Ovary (tissue), 10 donors: ENCODE measurements at places on chromosomes 1 and 21. TPM values are rescaled to one million over a fixed set of nuclear protein-coding genes. Genes with fewer than 3 reads are reported as not detected.
A peak's percentile ranks its signal among the peaks of the same experiment; 100 is the strongest.

GRCh38 chr1:111735321-111735720 is 3.9 kb downstream of the INKA2 start:
- no peak overlapping the region for H3K27ac ChIP-seq
- H3K4me3 ChIP-seq = no peak overlapping the region
- no peak for DNase-seq

DNA sequence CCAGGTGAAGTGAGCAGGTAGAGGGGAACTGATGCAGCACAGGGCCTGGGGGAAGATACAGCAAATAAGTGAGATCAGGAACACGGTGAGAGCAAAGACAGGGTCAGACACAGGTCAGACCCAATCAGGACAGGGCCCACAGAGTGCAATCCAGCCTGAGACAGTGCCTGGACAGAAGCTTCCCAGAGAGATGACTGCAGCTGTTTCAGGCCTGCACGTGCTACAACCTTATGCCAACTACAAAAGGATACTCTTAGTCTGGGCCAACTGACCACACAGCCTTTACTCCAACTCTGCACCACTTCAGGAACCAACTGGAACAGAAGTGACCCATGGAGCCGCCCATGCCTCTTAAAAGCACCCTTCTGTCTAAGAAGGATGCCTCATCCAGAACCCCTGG is 228.0 kb downstream of the TOMM20 start:
- H3K36me3 ChIP-seq = no peaks in the 10 kb centered on the region
- no peak for DNase-seq
- no peaks in the 10 kb centered on the region for H3K4me1 ChIP-seq
- H3K4me3 ChIP-seq = no peak overlapping the region
- no peaks in the 10 kb centered on the region for H3K27me3 ChIP-seq

- H3K27me3 ChIP-seq = no peaks in the 10 kb centered on the region
- no peaks in the 10 kb centered on the region for H3K36me3 ChIP-seq
- peaks cover 3% of the 10 kb centered on the region for H3K4me1 ChIP-seq
- H3K27ac ChIP-seq = no peak overlapping the region
- H3K4me3 ChIP-seq = no peak overlapping the region
Observed at GRCh38 chr21:28769683-28770082, 223.0 kb downstream of the LTN1 start.

GRCh38 chr1:33295450-33296081 is 25.3 kb downstream of the A3GALT2 start:
- DNase-seq = peak; percentile 90
- H3K27ac ChIP-seq = no peak overlapping the region
- H3K36me3 ChIP-seq = no peaks in the 10 kb centered on the region
- peaks cover 3% of the 10 kb centered on the region for H3K4me1 ChIP-seq

GRCh38 chr1:223183268-223183862 is 40.3 kb upstream of the TLR5 start:
- no peaks in the 10 kb centered on the region for H3K27me3 ChIP-seq
- H3K4me3 ChIP-seq = no peak overlapping the region
- peaks cover 3% of the 10 kb centered on the region for H3K4me1 ChIP-seq
- DNase-seq = no peak

Gene SELP
- 5.9 TPM for polyA plus RNA-seq

- DNase-seq = no peak
- no peaks in the 10 kb centered on the region for H3K4me1 ChIP-seq
- no peak overlapping the region for H3K4me3 ChIP-seq
- H3K27ac ChIP-seq = no peak overlapping the region
Observed at GRCh38 chr1:152000964-152001630, 7.4 kb upstream of the S100A10 start.

- no peak overlapping the region for H3K27ac ChIP-seq
- no peaks in the 10 kb centered on the region for H3K4me1 ChIP-seq
- no peaks in the 10 kb centered on the region for H3K27me3 ChIP-seq
- H3K4me3 ChIP-seq = no peak overlapping the region
- H3K36me3 ChIP-seq = no peaks in the 10 kb centered on the region
Observed at GRCh38 chr1:175498002-175498401, 245.4 kb downstream of the TNR start.

Gene B3GALT2
- 2.9 TPM for polyA plus RNA-seq

DNA sequence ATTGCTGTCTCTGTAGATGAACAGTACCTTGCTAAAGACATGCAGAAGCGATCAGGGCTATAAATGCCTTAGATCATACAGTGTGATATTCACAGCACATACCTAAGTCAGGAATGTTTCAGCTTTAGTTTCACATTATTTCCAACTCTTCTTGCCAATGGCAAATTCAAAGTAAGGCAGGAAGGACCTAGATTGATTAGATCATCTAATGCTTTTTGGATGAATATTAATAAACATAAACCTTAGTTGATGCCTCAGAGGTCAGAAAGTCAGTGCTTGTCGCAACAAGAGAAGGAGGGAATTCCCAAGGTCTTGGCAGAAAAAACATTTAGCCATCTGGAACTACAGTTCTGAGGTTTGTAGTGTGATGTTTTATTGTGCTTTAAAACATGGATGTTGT is 122.3 kb downstream of the TNFSF18 start:
- H3K27ac ChIP-seq = no peak overlapping the region
- DNase-seq = no peak
- no peaks in the 10 kb centered on the region for H3K36me3 ChIP-seq
- no peak overlapping the region for H3K4me3 ChIP-seq

GRCh38 chr1:58487002-58487401 is 59.5 kb downstream of the OMA1 start:
- no peaks in the 10 kb centered on the region for H3K36me3 ChIP-seq
- no peak overlapping the region for H3K27ac ChIP-seq
- no peak for DNase-seq

DNA sequence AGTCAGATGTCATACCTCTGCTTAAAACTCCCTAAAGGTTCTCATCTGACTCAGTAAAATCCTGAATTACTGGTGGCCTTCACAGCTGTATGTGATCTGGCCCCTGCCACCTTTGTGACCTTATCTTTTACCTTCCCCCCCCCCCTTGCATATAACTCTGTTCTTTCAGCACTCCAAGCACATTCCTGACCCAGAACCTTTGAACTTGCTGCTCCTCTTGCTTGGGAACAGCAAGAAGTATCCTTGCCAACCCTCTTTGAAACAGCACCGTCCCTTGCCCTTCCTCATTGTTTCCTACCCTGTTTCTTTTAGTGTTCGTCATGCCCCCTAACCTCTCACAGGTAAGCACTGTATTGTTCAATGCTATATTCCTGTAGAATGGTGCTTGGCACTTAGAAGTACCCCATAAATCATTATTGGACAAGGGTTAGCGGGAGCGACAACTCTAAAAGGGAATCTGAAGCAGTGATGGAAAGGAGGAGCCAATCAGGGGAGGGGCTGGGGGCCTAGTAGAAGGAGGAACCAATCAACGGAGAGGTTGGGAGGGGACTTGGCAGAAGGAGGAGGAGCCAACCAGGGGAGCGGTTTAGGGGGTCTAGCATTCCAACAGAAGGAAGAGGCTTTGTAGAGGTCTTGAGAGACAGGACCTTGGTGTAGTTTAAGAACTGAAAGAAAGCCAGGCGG is 13.9 kb downstream of the CACHD1 start:
- H3K4me3 ChIP-seq = no peak overlapping the region
- no peak for DNase-seq
- no peaks in the 10 kb centered on the region for H3K27me3 ChIP-seq
- H3K27ac ChIP-seq = no peak overlapping the region
- H3K36me3 ChIP-seq = no peaks in the 10 kb centered on the region

Gene DISP1
- polyA plus RNA-seq = 12.5 TPM

Gene PRR9
- polyA plus RNA-seq = not detected

- H3K36me3 ChIP-seq = no peaks in the 10 kb centered on the region
- H3K27ac ChIP-seq = no peak overlapping the region
- no peak overlapping the region for H3K4me3 ChIP-seq
- no peaks in the 10 kb centered on the region for H3K4me1 ChIP-seq
Observed at GRCh38 chr1:226826479-226827261, 43.7 kb upstream of the PSEN2 start.

DNA sequence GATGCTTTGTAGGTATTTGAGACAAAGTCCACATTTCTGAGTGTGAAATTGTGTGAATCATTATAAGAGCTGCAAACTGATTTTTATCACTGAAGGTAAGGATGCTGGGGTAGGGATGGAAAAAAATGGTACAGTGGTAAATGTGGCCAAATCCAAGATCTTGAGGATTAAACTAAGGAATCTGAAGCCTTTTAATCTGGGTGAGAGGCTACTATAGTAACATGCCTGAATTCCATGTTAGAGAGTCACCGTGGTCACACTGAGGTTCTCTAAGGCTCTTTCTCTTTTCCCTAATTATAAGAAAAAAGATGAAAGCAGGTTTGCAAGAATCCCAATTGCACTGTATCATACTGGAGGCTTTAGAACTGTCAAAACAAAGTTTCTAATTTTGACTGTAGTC is 17.6 kb downstream of the PTGER3 start:
- H3K27me3 ChIP-seq = no peaks in the 10 kb centered on the region
- no peaks in the 10 kb centered on the region for H3K36me3 ChIP-seq
- DNase-seq = no peak
